ENCODE measurements at places on chromosomes 7 and 10.
A peak's percentile ranks its signal among the peaks of the same experiment; 100 is the strongest.

DNA sequence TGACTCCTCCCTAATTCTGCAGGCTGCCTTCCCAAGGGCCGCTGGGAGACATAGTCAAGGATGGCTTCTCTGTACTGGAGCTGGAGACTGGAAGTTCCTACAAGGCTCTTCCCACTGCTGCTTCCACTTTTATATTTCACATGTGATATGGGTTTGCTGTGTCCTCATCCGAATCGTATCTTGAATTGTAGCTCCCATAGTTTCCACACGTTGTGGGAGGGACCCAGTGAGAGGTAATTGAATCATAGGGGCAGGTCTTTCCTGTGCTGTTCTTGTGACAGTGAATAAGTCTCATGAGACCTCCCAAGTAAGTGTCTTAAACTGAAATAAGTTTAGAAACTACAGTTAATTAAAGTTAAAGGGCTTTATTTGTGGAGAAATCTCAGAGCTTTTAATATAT, 47.0 kb upstream of the BICC1 start:
- DNase-seq: no peak

DNA sequence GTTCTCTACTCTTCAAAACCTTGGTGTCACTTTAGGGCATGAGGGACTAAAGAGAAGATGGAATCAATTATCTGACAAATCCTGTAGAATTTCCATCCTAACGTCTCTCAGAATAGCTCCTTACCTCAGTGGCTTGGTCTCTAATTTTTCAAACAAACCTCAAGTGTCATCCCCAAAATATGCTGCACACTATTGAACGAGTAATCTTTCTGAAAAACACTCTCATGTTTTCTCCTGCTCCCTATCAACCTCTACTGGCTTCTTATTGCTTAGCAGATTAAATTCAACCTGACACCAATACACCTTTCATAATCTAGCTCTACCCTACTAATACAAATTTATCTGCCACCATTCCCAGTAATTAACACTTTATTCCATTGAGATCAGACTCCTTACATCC, 8.5 kb downstream of the CNOT4 start:
- no peak for DNase-seq

DNA sequence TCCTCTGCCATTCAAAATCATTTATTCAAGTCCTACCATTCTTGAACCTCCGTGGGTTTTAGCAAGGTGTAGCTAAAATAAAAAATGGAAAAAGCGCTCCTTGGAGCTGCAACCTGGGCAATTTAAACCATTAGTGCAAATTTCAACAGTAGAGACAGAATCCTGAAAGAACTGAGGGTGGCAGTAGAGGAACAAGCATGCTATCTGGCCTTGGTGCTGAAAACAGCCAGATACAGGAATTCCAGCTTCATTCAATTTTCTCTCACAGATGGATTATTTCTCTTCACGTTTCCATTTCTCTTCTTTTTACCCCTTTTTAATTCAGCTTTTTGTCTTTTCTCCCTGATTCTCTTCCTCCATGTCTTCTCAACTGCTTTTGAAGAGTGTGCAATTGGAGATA, 77.7 kb downstream of the OTUD1 start:
- DNase-seq: no peak

DNA sequence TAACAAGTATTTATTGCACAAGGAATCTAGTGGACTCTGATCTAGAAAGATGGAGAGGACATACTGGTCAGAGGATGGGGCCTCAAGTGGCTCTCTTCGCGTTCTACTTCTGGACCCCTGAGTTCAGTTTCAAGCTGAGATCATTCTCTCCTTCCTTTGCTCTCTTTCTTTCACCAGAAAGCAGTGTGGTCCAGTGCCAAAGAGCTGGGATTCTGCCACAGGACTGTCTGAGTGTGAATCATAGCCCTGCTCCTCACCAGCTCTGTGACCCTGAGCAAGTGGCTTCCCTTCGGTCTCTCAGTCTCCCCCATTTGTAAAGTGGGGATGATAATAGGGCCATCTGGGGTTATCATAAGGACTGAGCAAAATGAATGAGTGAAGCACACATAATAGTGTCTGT, 715.2 kb downstream of the SUGCT start:
- DNase-seq: no peak

- DNase-seq: no peak
Observed at GRCh38 chr10:131851346-131851745, 49.5 kb upstream of the PPP2R2D start.

DNA sequence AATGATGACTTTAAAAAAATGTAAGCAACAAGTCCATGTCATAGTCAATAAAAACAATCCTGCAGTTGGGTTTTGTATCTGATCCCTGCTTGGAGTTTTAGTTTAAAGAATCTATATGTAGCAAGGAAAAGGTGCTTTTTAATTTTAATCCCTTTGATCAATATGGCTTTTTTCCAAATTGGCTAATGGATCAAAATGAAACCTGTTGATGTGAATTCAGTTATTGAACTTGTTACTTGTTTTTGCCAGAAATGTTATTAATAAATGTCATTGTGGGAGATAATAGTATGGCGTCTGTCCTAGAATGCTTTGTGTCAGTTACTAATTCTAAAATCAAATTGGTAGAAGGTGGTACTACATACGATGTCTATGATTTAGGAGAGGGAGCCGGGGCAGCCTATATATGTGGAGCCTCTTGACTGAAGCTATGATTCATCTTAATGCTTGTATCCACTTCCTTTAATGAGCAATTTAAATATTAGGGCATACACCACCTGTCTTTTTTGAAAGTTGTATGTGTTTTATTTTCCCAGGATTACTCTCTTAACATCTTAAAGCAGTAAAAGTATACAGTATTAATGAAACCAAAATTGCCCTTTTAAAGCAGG, 10.3 kb upstream of the PBLD start:
- DNase-seq: no peak

GRCh38 chr10:34151481-34151880, 663.6 kb downstream of the PARD3 start:
- DNase-seq: no peak

DNA sequence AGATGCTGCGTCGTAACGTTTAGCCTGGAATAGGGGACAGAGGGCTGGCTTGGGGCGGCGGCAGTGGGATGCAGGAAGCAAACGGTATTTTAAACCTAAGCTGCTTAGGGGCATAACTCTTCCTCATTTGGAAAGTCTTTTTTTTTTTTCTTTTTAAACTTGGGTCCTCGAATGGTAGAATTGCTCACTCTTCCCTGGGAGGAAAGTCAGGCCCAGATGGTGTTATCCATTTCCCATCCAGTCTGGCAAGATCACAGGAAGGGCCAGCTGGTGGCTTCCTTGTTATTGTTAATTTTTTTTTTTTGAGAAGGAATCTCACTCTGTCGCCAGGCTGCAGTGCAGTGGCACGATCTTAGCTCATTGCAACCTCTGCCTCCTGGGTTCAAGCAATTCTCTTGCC, 56.6 kb downstream of the TMEM209 start:
- DNase-seq: peak; percentile 9

- DNase-seq: no peak
Observed at GRCh38 chr7:98500764-98501163, 99.9 kb upstream of the BAIAP2L1 start.
